ENCODE measurements at places on chromosomes 4 and X. TPM values are rescaled to one million over a fixed set of nuclear protein-coding genes. Genes with fewer than 3 reads are reported as not detected.

LNX1 gene
- total RNA-seq, result not detected

FDCSP gene
- not detected for total RNA-seq

MAGEB10 gene
- total RNA-seq, result not detected

POU4F2 gene
- not detected for total RNA-seq

EREG gene
- 9.8 TPM for total RNA-seq

CLCN5 gene
- total RNA-seq, result 2.3 TPM

EMCN gene
- not detected for total RNA-seq

DDIT4L gene
- 0.24 TPM for total RNA-seq

JCHAIN gene
- not detected for total RNA-seq

NIPAL1 gene
- 0.39 TPM for total RNA-seq

ADD1 gene
- 96.8 TPM for total RNA-seq

SPIN3 gene
- 5.9 TPM for total RNA-seq

TDO2 gene
- 0.64 TPM for total RNA-seq

SPANXA1 gene
- 0.25 TPM for total RNA-seq

TMPRSS11D gene
- total RNA-seq, result not detected

SMIM31 gene
- not detected for total RNA-seq

ATP2B3 gene
- 0.13 TPM for total RNA-seq

Data from A549 treated with dexamethasone at 1 μM for 4 hours (cell line).